ENCODE measurements at places on chromosomes 2 and 18.

GRCh38 chr18:62072370-62072769 lies 114.5 kb downstream of the PIGN start:
- no peak for DNase-seq

DNA sequence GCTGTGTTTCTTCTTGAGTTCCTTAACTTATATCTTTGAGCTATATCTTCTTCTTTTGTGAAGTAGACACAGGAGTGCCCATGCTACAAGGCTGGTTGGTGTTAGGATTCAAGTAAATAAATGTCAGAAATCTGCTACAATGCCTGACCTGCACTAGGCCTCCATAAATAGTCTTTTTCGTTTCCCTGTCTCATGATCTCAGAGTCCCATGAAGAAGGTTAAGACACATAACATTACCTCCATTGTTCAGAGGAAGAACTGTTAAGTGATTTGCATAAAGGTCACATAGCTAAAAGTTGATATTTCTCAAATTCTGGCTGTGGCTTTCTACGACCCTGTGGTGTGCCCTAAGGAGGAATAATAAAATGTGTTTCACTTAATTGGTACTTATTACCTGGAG lies 228.4 kb downstream of the KCNS3 start:
- no peak for DNase-seq

GRCh38 chr2:16729335-16729734 lies 63.7 kb upstream of the CYRIA start:
- DNase-seq, result no peak

GRCh38 chr2:24077879-24078278 lies 1.8 kb upstream of the SF3B6 start:
- peak; percentile 49 for DNase-seq

DNA sequence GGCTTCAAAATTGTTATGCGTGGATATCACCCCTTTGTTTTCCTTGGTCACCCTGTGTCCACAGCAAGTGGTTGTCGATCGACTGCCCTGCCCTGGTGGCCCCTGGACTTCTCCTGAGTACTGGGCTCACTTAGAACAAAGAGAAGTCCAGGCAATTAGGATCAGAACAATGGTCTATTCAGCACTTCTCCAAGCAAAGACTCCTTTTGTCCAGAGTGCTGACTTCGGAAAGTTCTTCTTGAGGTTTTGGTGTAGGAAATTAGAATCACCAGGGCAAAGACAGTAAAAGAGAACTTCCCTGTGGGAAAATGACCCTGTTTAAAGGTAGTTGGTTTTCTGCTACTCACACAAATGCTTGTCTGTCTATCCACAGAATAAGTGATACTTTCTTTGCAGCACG lies 173.9 kb downstream of the FHOD3 start:
- DNase-seq, result no peak

DNA sequence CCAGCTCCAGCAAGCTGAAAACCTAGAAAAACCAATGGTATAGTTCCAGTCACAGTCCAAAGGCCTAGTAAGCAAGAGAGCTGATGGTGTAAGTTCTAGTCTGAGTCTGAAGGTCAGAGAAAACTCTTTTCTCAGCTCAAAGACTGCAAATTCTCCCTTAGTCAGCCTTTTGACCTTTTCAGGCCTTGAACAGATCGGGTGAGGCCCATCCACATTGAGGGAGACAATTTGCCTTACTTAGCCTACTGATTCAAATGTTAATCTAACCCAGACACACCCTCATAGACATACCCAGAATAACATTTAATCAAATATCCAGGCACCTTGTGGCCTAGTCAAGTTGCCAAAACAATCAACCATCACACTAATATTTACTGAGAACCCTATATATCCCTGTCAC lies 110.8 kb upstream of the KCNJ3 start:
- DNase-seq, result no peak

GRCh38 chr2:163601377-163601776 lies 134.4 kb downstream of the FIGN start:
- no peak for DNase-seq

- DNase-seq, result no peak
Measured at GRCh38 chr2:168165397-168165796, 82.0 kb downstream of the STK39 start.

DNA sequence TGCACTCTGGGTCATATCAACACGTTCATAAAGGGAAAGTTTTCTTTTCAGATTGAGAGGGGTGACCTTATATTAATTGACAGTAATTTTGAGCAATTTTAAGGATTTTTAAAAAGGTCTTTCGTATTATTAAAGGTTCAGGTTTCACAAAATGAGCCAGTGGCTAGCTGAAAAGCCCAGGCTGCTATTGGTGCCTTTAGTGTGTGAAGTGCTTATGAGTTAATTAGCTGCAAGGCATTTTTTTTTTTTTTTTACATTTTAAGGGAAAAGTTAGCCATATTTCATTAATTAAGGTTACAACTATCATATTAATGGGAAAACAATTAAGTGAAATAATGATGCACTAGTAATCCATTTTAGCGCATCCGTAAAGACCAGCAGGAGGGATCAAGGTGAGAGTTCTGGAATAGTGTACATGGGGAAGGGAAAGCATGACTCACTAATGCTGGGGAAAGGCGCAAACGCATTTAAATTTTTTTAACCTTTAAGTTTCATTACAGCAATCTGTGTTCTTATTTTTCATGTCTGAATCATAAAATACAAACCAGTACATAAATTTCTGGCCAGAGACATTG lies 200.0 kb downstream of the ZNF407 start:
- no peak for DNase-seq

DNA sequence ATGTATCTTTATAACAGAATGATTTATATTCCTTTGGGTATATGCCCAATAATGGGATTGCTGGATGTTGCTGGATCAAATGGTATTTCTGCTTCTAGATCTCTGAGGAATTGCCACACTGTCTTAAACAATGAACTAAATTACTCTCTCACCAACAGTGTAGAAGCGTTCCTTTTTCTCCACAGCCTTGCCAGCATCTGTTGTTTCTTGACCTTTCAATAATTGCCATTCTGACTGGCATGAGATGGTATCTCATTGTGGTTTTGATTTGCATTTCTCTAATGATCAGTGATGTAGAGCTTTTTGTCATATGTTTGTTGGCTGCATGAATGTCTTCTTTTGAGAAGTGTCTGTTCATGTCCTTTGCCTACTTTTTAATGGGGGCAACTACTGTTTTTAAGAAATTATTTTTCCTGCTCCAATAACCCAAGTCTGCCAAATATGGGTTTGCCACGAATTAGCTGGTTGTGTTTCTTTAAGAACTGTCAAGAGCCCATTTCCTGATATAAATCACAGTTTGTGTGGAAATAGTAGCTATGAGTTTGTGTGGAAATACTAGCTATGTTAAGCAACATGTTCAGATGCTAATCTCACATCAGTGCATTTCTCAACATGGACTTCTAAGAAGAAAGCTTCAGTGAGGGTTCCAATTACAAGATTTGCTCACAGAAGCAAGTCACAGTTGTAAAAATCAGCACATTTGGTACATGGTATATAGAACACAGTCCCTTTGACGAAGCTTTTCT lies 259.4 kb downstream of the ANAPC1 start:
- no peak for DNase-seq

GRCh38 chr2:227766373-227766883 lies 20.7 kb downstream of the SCYGR8 start:
- peak; percentile 64 for DNase-seq

Data from K562 (cell line).